ENCODE measurements at places on chromosomes 6 and 20. TPM values are rescaled to one million over a fixed set of nuclear protein-coding genes. Genes with fewer than 3 reads are reported as not detected.

DNA sequence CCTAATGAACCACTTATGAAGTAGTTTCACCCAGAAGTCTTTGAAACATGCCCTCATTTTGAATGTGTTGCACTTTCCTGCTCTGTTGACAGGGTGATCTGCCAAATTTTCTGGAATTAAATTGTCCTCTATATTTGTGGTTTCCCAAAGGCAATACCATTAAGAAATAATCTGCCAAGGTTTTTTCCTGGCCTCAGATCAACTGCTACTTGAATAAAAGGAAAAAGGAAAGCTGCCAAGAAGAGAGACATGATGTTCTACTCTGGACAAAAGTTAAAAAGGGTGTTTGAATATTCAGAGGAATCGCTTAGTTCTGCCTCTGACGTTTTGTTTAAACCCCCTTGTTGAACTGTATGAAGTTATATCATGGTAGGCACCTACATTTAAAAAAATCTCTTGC, 37.4 kb upstream of the ARMH2 start:
- H3K27ac ChIP-seq, result peak overlapping the region; percentile 31
- no peaks in the 10 kb centered on the region for H3K27me3 ChIP-seq
- no peak for DNase-seq
- peaks cover 12% of the 10 kb centered on the region for H3K4me1 ChIP-seq

FUT9 gene
- not detected for total RNA-seq

- H3K4me3 ChIP-seq, result no peak overlapping the region
- H3K27ac ChIP-seq, result no peak overlapping the region
- H3K36me3 ChIP-seq, result no peaks in the 10 kb centered on the region
- no peaks in the 10 kb centered on the region for H3K27me3 ChIP-seq
- no peak for DNase-seq
These were observed 658.2 kb downstream of the PTPRT start for GRCh38 chr20:42531508-42531961.

DNA sequence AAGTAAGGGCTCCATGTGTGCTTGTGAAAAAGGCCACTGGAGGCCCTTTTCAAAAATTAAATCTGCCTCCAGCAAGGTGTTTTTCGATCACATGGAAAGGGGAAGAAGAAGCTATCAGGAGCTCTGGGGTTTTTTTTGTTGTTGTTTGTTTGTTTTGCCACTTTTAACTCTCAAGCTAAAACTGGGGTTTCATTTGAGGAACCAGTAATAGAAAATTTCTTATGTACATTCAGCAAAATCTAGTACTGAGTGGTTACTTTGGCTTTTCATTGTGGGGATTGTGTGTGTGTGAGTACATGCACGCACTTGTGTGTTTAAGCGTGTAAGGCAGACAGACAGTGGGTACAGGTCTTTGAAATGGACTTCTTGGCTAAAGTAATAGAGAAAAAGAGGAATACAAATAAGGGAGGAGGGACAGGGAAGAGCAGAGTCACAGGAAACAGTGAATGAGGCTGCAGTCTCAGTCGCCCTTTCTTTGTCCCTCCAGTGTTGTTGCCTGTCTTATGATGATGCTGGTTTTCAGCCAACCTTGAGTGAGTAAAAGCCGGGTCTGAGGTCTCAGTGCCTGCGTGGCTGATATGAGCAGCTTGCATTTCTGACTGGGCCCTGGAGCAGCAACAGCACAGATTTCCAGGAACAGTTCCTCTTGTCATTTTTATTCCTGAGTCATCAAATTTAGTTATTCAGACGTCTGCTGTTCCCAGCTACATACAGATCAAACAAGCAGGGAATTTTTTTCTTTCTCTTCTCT, 26.2 kb downstream of the SLC16A10 start:
- peak overlapping the region; percentile 5 for H3K27ac ChIP-seq
- no peaks in the 10 kb centered on the region for H3K27me3 ChIP-seq
- no peak overlapping the region for H3K4me3 ChIP-seq
- H3K4me1 ChIP-seq, result peaks cover 4% of the 10 kb centered on the region

PRDM13 gene
- not detected for total RNA-seq

DNA sequence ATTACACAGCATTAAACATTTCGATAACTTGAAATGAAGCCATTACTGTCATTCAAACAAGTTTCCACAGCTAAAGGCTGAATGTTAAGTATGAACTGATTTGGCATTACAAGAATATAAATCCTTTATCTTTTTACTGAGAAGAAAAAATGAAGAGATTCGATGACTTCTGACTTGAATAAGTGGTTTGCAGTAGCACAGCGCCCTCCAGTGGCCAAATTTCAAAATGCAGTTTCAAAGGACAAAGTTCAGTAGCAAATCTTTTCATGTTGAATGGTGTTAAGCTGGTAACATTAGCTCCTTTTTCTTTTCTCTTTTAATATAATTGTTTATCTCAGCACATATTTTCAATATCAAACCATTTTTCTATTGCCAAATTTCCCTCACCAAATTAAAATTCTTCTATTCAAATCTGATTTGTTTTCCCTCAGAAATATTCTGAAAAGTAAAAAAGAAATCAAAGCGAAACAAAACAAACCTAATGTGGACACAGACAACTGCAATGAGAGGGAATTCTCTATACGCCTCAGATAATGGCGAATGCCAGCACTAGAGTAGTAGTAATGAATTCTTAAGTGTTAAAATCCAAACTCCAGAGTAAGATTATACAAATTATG, 145.7 kb downstream of the BTBD9 start:
- no peaks in the 10 kb centered on the region for H3K36me3 ChIP-seq
- no peak overlapping the region for H3K4me3 ChIP-seq
- peak; percentile 96 for DNase-seq
- H3K27me3 ChIP-seq, result no peaks in the 10 kb centered on the region
- no peak overlapping the region for H3K27ac ChIP-seq

RNF144B gene
- 11.4 TPM for total RNA-seq

- no peaks in the 10 kb centered on the region for H3K36me3 ChIP-seq
- H3K4me1 ChIP-seq, result no peaks in the 10 kb centered on the region
- no peak overlapping the region for H3K4me3 ChIP-seq
- peak overlapping the region; percentile 44 for H3K27ac ChIP-seq
- H3K27me3 ChIP-seq, result no peaks in the 10 kb centered on the region
These were observed 117.9 kb downstream of the GMDS start for GRCh38 chr6:2127484-2127911.

DLL1 gene
- total RNA-seq, result 6.2 TPM

- H3K27me3 ChIP-seq, result no peaks in the 10 kb centered on the region
- H3K27ac ChIP-seq, result peak within 1 kb of the TSS; percentile 88
- DNase-seq, result peak; percentile 97
- H3K36me3 ChIP-seq, result no peaks in the 10 kb centered on the region
- H3K4me3 ChIP-seq, result peak within 1 kb of the TSS; percentile 86
- H3K4me1 ChIP-seq, result peaks cover 70% of the 10 kb centered on the region
These were observed at the start of gene PMEPA1 for GRCh38 chr20:57709823-57710799. Gene PMEPA1, minus strand, starts transcription at chr20:57710015. Its CDS starts 433 bp downstream, at chr20:57709582.

DNA sequence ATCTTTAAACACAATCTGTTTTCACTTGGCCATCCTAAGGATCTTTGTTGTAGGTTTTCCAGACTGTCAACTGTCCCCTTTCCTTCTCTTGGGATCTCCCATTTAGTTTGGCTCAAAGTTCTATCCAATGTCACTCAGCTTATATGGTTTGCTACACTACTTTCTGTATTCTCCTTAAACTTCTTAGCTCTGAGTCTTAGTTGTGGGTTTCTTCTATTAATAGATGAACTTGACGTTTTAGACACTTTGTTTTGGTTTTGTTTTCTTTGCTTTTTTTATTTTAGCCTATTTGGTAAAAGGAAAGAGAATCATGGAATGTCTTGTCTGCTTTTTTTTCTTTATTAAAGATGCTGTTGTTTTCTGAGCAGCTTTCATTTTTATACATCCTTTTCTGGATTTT, 11.4 kb downstream of the RMND1 start:
- peaks cover 4% of the 10 kb centered on the region for H3K36me3 ChIP-seq
- no peak overlapping the region for H3K4me3 ChIP-seq
- H3K27me3 ChIP-seq, result no peaks in the 10 kb centered on the region
- no peak for DNase-seq
- H3K27ac ChIP-seq, result peak overlapping the region; percentile 0

GRCh38 chr6:28137505-28137981, 4.1 kb upstream of the ZKSCAN8 start:
- no peaks in the 10 kb centered on the region for H3K27me3 ChIP-seq
- peaks cover 37% of the 10 kb centered on the region for H3K4me1 ChIP-seq
- peaks cover 4% of the 10 kb centered on the region for H3K36me3 ChIP-seq
- peak overlapping the region; percentile 75 for H3K4me3 ChIP-seq
- H3K27ac ChIP-seq, result peak overlapping the region; percentile 97

- H3K4me1 ChIP-seq, result no peaks in the 10 kb centered on the region
- no peaks in the 10 kb centered on the region for H3K27me3 ChIP-seq
- peaks cover 7% of the 10 kb centered on the region for H3K36me3 ChIP-seq
- H3K4me3 ChIP-seq, result no peak overlapping the region
- no peak for DNase-seq
These were observed 96.1 kb downstream of the SMLR1 start for GRCh38 chr6:130923350-130923749.

DNA sequence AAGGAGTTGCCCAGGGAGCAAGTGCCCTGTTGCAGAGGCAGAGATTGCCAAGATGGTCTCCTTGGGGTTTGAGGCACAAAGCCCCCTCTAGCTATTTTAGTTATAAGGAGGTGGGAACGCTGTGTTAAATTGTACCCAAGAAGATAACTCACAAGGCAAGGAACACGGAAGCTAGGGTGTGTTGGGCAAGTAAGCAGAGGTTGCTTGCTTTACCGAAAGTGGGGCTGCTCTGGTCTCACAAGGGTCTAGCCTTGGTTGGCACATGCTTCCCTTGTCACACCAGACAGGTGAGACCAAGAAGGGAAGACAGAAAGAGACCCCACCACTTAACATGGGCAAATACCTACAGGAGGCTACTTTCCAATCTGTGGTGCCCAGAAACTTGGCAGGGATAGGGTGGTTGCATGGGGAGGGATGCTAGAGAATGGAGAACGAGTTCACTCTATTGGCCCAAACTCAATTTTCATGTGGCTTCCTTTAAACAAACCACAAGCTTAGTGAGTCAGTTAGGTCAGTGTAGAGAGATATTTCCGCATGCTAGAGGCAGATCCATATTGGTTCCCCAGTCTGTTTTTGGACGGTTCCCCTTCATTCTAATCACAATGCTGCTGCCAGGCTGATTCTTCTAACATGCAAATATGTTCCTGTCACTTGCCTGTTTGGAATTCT, 42.4 kb downstream of the PLAGL1 start:
- H3K36me3 ChIP-seq, result no peaks in the 10 kb centered on the region
- H3K4me1 ChIP-seq, result peaks cover 8% of the 10 kb centered on the region
- no peaks in the 10 kb centered on the region for H3K27me3 ChIP-seq
- H3K27ac ChIP-seq, result no peak overlapping the region

FAXC gene
- total RNA-seq, result 41.7 TPM

- H3K27me3 ChIP-seq, result no peaks in the 10 kb centered on the region
- H3K36me3 ChIP-seq, result no peaks in the 10 kb centered on the region
- H3K27ac ChIP-seq, result no peak overlapping the region
- H3K4me1 ChIP-seq, result peaks cover 71% of the 10 kb centered on the region
- no peak for DNase-seq
These were observed 4.3 kb downstream of the SCUBE3 start for GRCh38 chr6:35218021-35218420.

DNA sequence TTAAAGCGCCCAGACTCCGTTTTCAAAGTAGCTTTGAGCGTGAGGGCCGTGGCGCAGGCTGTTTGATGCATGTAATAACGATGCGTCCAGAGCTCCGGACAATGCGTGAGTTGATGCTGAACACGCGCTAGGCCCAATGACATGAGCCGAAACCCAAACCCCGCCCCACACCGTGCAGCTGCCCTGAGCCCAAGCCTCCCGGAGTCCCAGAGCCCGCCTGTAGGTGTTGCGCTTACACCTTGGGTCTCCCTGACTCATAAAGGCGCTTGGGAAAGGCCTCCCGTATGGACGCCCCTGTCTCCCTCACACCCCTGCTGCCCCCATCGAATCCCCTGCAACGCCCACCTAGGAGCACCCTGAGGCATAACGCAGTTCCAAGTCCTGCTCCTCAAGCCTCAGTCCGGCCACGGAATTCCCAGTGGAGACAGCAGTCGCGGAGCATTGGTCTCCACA, 87.6 kb downstream of the ERMARD start:
- H3K27ac ChIP-seq, result no peak overlapping the region
- H3K4me3 ChIP-seq, result no peak overlapping the region
- no peaks in the 10 kb centered on the region for H3K36me3 ChIP-seq
- no peaks in the 10 kb centered on the region for H3K4me1 ChIP-seq
- peak; percentile 88 for DNase-seq

DNA sequence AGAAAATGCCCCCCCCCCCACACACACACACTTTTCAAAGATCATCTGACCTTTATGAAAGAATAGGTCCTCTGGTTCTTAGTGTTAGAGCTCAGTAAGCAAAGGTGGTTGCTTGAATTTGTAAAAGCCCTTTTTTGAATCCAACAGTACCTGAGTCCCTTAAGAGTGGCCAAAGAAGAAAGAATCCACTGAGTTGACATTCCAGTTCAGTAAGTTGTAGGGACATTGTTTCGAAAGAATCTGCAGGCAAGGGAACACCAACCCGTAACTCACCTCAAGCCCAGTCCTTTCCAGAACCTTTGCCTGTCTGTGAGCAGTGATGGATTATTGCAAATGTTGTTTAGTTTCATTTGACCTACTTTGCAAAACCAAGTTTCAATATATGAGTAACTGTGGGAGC, 64.2 kb upstream of the MAP3K4 start:
- no peaks in the 10 kb centered on the region for H3K4me1 ChIP-seq
- H3K27ac ChIP-seq, result no peak overlapping the region
- no peaks in the 10 kb centered on the region for H3K36me3 ChIP-seq
- peaks cover 25% of the 10 kb centered on the region for H3K27me3 ChIP-seq

OPRL1 gene
- total RNA-seq, result 0.92 TPM

DNA sequence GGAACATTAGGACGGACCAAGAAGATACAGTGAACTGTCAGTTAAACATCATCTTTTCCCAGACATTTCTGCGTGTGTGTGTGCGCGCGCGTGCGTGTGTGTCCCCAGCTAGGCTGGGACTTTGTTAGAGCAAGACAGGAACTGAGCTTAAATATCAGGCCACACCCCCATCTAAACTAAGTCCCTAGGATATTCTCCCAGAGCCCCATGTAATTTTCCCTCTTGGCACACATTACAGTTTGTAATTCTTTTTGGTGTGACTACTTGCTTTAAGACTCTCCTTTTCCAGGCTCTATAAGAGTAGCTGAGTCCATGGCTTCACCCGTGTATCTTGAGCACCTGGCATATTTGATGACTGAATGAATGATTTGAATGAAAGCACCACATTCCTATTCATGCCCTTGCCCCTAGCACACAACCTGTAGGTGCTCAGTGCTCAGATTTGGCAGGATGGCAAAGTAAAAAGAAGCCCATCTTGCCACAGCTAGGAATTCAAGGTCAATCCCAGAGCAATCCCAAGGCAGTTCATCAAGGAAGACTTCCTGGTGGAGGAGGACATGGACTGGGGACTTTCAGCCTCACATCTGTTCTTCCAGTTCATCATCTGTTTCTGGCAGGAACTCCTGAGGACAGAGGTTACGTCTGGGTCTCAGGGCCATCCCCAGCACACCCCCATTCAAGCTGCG, 69.2 kb downstream of the MRPL14 start:
- H3K4me1 ChIP-seq, result peaks cover 61% of the 10 kb centered on the region
- H3K27ac ChIP-seq, result peak overlapping the region; percentile 79
- H3K36me3 ChIP-seq, result no peaks in the 10 kb centered on the region
- DNase-seq, result no peak

- no peaks in the 10 kb centered on the region for H3K27me3 ChIP-seq
- DNase-seq, result no peak
- H3K4me3 ChIP-seq, result no peak overlapping the region
- H3K4me1 ChIP-seq, result peaks cover 68% of the 10 kb centered on the region
- H3K36me3 ChIP-seq, result no peaks in the 10 kb centered on the region
These were observed 8.7 kb upstream of the CCN5 start for GRCh38 chr20:44706301-44707017.

All from esophagus muscularis mucosa (tissue), 4 donors.